EH (cell line): ENCODE measurements at places on chromosomes 6 and 20.

GRCh38 chr6:81969814-81970213 lies 217.3 kb upstream of the TENT5A start:
- no peak for DNase-seq

GRCh38 chr6:21586740-21587178 lies 6.8 kb upstream of the SOX4 start:
- no peak for DNase-seq

DNA sequence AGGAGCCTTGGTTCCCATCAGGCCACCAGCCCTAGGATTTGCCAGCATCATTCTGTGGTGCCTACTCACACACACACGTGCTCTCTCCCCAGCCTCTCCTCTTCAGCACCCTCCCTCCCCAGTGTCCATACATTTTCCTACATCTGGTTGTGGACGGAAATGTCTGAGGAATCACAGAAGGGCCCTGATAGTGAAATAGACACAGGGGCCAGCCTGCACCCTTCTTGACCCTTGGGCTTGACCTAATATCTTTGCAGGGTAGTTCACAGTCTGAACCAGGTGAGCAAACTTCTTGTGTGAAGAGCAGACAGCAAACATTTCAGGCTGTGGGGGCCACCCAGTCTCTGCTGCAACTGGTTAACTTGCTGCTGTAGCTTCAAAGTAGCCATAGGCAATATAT lies 108.5 kb upstream of the NXT1 start:
- no peak for DNase-seq

DNA sequence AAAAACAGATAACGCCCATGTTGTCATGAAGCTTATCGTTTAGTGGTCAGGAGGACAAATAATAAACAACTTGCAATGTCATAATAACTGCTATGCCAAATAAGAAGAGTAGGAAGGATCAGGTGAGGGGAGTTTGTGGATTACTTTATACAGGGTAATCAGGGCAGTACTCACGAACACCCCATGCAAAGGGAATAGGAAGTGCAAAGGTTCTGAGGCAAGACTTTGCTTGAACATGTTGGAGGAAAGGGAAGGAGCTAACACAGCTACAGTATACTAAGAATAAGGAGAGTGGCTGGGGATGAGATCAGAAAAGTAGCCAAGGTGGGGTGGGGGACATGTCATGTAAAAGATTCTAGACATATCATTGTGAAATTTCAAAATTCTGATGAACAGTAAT lies 292.0 kb upstream of the RUNX2 start:
- DNase-seq: no peak
